ENCODE measurements at places on chromosomes 3 and 15. TPM values are rescaled to one million over a fixed set of nuclear protein-coding genes. Genes with fewer than 3 reads are reported as not detected.

The PLA2G4E gene
- total RNA-seq: not detected

The GPR171 gene
- 101 TPM for total RNA-seq

The WWTR1 gene
- total RNA-seq: 0.53 TPM

The ESYT3 gene
- total RNA-seq: 0.22 TPM

The ECT2 gene
- total RNA-seq: 46.3 TPM

The APBA2 gene
- 9.8 TPM for total RNA-seq

DNA sequence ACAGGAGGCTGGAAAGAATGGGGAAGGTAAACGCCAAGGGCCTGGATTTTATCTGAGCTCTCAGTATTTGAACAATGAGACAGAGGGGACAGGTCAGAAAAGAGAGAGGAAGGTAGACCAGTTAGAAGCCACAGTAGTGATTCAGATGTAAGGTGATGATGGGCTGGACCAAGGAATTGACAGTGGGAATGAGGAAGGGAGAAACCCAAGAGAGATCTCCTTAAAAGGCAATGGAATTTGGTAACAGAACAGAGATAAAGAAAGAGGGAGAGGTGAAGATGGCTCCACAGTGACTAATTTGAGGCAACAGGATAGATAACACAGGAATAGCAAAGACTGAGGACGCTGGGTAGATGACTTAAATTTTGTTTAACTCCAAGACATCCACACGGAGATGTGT, 11.4 kb upstream of the HEG1 start:
- DNase-seq: no peak

DNA sequence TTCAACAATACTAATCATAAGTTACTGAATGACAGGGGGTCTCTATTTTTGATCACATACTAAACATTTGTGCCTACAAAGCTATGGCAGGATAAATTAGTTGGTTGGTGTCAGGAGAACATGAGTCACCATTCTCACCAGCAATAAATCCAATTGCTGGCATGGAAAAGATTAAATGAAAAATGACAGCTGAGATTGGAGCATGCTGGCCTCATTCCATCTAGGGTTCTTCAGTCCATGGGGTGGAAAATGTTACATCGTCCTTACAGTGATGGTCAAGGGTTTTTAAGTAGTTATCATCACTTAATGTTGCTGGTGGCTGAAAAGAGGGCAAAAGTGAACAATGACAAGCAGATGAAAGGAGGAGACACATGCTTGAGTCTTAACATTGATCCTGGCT, 180.1 kb upstream of the BCL6 start:
- DNase-seq: no peak

GRCh38 chr3:106124818-106125217, 256.0 kb upstream of the CBLB start:
- no peak for DNase-seq

DNA sequence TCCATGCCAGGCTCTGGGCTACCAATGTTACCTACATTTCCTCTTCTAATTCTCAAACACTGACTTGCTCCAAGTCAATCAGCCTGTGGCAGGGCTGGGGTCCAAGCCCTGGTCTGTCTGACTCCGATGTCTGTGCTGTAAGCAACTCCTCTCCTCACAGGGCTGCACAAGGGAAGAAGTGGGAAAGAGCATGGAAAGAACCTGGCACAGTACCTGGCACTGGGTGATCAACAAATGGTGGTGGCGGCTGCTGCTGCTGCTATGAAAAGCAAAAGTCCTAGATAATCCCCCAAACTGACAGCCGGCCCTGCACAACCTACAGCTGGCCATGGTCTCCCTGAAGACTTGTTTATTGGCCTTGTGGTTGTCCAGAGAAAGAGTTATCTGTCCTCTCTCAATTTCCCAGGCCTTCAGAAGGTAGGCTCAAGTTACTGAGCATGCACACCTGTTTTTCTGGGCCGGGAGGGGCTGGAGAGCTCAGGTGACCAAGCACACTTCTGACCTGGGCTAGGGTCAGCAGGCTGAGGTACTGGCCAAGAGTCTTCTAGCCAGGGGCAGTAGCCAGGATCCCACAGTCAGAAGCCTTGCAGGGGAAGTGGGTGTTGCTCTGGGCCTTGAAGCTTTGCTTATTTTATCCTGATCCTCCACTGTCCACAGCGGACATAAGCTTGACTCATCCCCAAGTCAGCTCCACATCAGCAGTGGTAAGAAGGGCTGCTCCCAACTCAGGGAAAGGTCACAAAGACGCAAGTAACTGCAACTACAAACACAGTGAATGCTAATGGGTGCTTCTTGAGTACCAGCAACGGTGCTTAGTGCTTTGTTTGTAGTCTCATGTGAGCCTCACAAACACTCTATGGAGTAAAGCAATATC, 35.3 kb upstream of the KY start:
- DNase-seq: no peak

DNA sequence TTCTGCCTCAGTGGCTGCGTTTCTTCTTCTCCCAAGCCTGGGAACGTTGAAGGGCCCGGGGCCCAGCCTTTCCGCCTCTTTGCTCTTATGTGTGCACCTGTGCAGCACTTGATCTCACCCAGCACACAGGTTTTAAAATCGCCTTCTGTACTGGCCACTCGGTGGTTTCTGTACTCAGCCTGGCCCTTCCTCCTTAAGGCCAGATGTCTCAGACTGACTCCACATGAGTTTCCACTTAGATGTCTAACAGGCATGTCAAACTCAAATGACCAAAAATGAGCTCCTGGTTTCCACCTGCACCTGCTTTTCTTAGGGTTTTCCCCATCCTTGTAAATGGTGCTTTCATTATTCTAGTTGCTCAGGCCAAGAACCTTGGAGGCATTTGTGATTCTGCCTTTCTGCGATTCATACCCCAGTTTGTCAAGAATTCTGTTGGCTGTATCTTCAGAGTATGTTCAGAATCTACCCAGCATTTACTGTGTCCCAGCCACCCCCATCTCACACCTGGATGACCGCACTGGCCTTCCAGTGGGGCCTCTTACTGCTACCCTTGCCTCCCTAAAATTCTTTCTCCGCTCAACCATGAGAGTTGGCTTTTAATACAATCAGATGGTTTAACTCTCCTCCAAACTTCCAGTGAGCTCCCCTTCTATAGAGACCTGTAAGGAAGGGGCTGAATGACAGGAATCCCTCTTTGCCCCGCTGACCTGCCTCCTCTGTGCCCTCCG, 2.2 kb upstream of the TRAK1 start:
- DNase-seq: no peak

DNA sequence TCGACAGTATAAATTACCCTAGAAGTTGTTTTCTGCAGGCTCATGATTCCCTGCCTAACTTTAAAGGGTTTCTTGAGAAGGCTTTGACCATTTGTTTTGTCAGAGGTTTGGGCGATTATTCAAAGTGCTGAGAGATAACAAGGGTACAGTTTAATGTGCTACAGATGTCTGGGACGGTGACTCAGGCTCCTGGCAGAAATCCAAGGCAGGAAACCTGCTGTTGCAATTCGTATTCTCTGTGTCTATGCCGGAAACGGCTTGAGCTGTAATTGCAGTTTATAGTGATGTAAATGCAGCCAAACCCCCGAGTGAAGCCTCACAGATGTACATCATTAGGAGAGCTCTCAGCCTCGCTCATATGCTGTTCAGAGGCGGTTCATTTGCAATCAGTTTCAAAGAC, 65.6 kb downstream of the SYNPR start:
- DNase-seq: peak; percentile 60

DNA sequence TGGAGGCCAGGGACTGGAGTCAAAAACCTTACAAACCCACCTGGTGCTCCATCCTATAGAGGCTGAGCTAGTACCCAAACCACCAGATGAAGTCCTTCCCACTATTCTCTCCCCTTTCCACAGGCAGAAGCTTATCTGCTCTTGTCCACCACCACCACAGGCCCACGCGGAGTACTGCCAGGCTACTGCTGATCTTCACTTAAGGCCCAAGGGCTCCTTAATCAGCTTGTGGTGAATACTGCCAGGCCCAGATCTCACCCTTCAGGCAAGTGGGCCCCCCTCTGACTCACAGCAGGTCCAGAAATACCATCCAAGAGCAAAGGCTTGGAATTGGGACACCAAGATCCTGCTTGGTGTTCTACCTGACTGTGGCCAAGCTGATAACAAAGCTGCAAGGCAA, 598.1 kb upstream of the CBLB start:
- DNase-seq: no peak

- no peak for DNase-seq
These were observed 87.3 kb upstream of the SKOR1 start for GRCh38 chr15:67738056-67738455.

- DNase-seq: no peak
These were observed 80.1 kb downstream of the SSR3 start for GRCh38 chr3:156474560-156475389.

GRCh38 chr3:52846432-52846965, 11.7 kb upstream of the MUSTN1 start:
- DNase-seq: no peak

DNA sequence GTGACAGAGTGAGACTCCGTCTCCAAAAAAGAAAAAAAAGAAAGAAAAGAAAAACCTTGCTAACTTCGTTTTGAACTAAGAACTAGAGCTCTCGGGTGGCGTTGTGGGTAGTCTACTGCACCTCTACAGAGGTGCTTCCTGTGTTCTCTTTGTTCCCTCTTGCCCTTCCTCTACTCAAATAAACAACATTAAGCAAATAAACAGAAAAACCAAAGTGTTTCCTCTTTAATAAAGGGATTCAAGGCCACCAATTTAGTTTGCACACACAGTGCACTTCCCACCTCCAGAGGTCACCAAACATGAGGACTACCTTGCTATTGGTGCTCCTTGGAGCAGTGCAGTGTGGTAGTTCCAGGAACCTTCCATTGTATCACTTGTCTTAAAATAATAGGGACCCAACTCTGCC, 354.2 kb upstream of the TBL1XR1 start:
- DNase-seq: no peak

DNA sequence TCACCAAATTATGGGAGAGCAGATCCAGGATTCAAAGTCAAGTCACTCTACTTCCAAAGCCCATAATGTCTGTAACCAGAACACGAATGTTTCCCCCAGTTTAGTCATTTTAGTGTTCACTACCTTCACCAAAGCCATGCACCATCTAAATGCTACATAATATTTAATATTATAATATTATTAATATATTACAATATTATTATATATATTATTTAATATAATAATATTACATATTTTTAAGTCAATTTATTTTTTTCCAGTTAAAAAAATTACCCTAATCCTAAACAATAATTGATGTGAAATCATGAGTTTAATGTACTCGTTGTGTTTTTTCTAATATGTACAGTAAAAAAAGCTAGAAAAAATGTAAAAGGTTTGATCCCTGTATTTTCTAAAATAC, 276.6 kb upstream of the TBL1XR1 start:
- no peak for DNase-seq

DNA sequence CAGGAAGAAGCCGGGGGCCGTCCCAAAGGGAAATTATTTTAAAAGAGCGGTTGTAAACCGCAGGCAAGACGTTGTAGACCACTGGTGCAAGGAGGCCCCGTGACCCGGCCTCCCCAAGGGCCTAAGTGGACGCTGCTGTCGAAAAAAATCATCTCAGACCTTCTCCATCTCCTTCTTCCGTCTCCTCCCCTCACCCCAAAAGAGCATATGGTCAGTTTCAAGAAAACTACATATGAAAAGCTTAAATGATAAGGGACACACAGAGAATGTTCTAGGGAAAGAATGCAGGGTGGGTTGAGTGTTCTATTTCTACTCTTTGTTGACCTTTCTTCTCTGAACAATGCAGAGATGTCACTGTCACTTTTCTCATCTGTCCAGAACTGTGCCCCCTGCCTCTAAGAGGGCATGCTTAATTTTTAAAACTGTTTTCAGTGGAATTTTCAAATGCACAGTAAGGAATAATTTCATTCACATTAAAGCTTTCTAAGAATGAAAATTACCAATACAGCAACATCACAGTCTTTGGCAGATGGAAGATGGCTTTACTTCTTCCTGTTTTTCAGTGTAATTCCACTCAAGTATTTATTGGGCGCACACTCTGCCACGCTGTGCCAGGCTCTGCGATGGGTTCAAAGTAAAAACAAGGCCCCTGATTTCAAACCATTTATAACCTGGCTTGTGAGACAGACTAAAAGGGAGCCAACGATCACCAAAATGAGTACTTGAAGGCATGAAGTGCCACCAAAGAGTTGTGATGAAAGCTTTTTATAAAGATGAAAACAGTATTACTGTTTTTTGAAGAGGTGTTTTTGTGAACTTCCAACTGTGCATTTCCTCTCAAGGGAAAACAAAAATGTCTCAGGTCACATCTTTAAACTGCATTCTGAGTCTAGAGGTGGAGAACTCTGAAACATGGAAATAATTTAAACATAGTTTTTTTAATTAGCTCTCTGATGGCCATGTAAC, 891 bp upstream of the TOP2B start:
- peak; percentile 41 for DNase-seq

DNA sequence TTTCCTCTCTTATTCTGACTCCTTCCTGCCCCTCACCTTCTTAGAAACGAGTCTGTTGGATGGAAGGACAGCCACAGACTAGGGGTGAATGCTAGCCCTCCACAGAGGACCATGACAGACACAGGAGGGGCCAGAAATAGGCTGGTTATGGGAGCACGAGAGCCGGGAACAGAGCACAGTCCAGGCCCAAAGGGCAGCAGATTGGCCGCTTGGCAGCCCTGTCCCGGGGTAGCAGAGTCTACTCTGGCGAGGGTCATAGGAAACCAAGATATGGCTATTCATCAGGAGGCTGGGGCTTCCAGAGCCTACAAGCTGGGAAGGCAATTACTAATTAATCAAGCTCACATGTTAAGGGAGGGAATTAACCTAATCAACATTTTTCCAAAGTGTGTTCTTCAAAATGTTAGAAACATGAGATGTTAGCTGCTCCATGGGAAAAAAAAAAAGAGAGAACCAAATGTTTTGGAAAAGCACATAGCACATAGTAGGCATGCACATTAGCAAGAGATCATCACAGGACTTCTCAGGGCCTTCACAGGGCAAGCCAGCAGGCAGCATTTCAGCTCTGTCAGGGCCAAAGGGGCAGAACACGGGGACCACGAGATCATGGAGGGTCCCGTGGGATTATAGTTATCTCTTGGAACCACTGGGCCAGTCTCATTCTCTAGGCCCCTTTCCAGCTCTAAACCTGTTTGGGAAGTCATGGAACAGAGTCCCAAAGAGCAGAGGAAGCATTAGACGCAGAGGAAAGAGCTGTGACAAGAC, 13.3 kb downstream of the SEMA3G start:
- no peak for DNase-seq

DNA sequence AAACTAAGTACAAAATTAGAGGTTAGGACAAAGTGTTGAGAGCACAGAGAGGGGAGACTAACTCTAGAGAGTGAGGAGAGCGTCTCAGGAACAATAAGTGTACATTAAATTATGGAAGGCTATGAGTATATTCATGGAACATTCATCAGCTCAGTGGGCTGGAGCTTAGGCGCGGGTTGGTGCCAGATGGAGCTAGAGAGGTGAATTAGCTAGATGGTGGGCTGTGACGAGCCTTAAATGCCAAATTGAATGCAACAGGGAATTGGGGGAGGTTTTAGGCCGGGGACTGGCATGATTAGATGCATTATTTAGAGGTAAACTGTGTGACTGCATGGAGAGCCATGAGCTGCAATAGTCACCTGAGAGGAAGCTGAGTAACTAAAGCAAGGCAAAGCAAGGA, 97.1 kb downstream of the TMEM108 start:
- DNase-seq: no peak

DNA sequence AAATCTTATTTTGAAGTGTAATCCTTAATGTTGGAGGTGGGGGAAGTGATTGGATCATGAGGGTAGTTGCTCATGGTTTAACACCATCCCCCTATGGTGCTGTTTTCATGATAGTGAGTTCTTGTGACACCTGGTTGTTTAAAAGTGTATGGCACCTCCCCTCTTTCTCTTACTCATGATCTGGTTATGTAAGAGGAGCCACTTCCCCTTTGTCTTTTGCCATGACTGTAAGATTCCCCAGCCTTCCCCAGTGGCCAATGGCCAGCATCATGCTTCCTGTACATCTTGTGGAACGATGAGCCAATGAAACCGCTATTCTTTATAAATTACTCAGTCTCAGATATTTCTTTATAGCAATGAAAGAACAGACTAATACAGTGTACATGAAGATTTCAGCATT, 39.8 kb upstream of the GMNC start:
- no peak for DNase-seq
